Neural crest cell (in vitro differentiated cells): ENCODE measurements at places on chromosomes 2 and 18.

- no peak for DNase-seq
These were observed 165.4 kb downstream of the TCF4 start for GRCh38 chr18:55422456-55423180.

- DNase-seq = no peak
These were observed 46.0 kb upstream of the MBP start for GRCh38 chr18:77178559-77178958.

DNA sequence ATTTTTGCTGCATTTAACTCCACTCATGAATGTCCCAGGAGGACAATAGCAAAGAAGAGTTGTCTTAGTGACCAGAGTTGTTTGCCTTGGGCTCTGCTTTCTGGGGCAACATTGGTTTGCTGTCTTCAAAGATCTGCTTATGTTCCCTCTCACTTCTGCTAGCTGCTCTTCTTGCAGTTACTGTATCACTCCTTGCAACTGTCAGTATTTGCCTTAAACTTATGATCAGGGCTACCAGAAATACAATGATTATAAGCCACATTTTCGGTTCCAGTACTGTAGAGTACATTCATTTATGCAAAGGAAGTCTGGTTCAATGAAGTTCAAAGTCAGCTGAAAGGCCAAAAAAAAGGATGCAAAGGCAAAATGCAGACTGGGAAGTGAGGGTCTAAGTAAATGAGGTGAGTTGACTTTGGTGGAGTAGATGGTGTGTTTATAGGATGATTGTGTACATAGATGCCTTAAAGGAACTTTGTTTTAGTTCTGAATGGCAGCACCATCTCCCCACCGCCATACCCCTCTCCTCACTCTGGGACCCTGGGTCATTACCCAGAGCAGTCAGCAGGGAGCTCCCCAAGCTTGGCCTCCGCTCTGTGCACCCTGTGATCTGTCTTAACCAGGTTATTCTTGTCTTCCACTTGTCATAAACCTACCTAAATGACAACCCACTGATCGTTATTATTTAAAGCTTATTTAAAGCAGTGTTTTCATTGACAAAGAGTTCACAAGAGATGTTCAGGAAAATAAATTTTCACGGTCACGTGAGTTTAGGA, 236.0 kb downstream of the DOK6 start:
- DNase-seq = no peak

DNA sequence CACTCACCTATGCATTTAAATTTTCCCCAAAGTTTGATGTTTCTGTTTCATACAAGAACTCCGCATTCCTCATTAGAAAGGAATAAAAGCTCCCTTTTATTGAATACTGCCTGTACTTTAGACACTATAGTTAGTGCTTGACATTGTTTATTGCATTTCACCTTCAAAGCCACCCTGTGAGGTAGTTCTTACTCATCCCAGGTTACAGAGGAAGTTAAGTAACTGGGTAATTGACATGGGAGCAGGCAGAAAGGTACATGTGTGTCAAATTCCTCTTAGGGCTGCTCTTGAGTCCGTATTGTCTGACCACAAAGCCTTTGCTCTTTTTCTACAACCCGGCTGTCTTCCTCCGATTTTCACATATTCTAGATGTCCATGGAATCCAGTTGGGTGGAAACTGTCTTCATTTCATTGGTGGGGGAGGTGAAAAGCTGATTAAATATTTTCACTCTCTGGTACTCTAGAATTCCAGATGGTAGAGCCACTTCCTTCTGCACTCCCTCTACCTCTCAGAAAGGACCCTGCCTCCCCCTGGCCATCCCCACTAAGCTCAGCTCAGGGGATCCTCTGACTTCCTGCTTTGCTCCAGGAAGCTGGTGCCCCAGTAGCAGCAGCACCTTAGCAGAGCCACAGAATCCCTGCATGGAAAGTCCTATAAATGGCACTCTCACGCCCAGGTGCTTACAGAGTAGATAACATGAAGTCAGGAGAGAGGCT, 319.2 kb downstream of the LRATD1 start:
- no peak for DNase-seq

GRCh38 chr18:13587477-13587876, 138.9 kb downstream of the FAM210A start:
- DNase-seq = no peak

- DNase-seq = peak; percentile 75
These were observed 583.6 kb downstream of the IRS1 start for GRCh38 chr2:226215902-226216503.

- DNase-seq = no peak
These were observed 862 bp downstream of the C18orf54 start for GRCh38 chr18:54358495-54359040.

DNA sequence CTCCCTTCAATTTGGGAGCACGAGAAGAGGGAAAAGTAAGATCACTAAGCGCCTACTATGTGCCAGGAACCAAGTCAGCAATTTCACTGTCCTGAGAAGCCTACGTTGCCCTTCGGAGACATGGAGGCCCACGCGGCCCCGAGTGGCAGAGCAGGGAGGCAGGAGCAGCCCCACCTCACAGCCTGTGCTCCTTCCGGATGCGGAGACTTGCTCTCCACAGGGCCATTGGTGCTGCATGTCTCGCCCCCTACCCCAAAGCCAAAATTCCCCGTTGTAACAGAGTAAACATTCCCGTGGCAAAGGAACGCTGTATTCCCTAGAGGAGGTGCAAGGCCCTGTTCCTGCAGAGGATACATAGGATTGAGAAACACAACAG, 4.5 kb downstream of the SLC14A2 start:
- DNase-seq = no peak

GRCh38 chr2:10891848-10892247, 19.9 kb upstream of the KCNF1 start:
- no peak for DNase-seq

GRCh38 chr2:43376523-43377198, 150.3 kb upstream of the ZFP36L2 start:
- DNase-seq = no peak

GRCh38 chr18:32289483-32290075, 99.7 kb downstream of the MEP1B start:
- DNase-seq = peak; percentile 57

DNA sequence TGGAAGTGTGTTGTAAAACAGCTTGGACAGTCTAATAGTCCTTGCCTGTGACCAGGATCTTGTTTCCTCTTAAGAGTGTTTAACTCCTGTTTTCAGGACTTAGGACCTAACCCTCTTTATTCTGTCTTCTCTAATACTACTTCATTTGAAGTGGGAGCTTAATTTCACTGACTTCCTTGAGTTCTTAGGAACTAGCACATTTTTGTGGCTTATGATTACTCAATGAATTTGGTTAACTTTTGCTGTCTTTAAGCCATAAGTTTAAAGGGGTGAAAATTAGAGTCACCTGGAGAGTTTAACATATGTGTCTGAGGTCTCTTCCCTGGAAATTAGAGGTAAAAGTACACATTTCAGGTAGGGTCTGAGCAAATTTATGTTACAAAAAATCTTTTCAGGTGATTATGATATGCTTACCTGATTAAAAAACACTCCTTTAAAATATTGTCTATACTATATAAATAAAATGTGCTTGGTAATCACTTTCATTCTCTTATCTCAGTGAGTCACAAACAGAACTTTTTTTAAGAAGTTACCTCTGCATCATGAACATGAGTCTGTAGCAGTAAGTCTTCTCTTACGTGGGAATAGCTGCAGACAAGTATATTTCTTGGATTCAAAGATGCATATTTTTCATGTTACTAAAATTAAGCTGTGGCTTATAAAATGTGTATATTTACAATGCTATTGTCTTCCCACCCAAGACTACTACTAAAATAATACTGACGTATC, 52.7 kb downstream of the ATP9B start:
- DNase-seq = no peak
